ENCODE measurements at places on chromosomes 16 and 17.

DNA sequence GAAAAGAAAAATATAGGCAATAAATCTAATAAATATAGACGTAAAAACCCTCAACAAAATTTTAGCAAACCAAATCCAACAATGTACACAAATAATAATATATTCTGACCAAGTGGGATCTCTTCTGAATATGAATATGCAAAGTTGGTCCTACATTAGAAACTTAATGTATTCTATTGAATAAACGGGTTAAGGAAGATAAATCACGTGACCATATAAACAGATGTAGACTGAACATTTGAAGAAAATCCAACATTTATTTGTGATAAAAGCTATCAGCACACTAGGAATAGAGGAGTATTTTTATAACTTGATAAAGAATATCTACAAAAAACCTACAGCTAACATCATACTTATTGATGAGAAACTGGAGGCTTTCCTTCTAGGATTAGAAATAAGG lies 502.8 kb upstream of the KIF2B start:
- DNase-seq: no peak

GRCh38 chr17:82021107-82021899 lies 1.4 kb downstream of the CENPX start:
- peak; percentile 37 for DNase-seq

DNA sequence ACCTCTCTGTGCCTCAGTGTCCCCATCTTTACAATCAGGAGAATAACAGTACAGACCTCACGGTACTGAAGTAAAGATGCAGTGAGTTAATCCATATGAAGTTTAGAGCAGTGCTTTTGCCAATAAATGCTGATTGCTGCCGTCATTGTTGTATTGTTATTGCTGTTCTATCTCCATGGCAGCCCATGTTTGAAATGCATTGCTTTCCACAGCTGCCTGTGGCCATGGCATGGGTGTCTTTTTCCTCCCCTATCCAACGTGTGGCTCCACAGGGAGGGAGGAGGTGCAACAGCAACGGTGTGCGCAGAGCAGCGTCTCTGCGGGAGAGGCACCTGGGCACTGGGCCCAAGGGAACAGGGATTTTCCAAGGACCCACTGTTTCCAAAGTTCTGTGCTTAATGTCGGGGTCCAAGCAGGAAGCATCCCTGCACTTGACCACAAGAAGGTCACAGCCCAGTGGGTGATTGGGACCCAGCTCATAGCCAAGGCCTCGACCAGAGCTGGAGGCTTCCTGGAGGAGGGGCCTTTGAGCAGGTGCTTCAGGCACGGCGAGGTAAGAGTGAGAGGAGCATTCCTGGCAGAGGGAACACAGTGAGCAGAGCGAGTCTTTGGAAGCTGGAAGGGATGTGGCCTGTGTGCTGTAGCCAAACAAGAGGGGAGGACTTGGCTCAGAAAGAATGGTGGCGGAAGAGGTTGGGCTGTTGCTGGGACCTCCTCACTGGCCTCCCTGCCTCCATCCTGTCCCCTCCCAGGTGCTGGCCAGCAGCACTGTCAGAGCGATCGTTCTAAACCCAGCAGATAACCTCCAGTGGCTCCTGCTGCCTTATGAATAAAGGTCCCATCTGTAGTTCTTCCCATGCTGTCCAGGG lies 3.9 kb downstream of the RAI1 start:
- no peak for DNase-seq

DNA sequence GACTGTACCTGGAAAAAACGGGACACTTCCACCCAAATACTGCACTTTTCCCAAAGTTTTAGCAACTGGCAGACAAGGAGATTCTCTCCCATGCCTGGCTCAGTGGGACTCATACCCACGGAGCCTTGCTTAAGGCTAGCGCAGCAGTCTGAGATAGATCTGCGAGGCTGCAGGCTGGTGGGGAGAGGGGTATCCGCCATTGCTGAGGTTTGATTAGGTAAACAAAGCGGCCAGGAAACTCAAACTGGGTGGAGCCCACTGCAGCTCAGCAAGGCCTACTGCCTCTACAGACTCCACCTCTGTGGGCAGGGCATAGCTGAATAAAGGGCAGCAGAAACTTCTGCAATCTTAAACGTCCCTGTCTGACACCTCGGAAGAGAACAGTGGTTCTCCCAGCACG lies 44.8 kb downstream of the UTP18 start:
- DNase-seq: no peak

DNA sequence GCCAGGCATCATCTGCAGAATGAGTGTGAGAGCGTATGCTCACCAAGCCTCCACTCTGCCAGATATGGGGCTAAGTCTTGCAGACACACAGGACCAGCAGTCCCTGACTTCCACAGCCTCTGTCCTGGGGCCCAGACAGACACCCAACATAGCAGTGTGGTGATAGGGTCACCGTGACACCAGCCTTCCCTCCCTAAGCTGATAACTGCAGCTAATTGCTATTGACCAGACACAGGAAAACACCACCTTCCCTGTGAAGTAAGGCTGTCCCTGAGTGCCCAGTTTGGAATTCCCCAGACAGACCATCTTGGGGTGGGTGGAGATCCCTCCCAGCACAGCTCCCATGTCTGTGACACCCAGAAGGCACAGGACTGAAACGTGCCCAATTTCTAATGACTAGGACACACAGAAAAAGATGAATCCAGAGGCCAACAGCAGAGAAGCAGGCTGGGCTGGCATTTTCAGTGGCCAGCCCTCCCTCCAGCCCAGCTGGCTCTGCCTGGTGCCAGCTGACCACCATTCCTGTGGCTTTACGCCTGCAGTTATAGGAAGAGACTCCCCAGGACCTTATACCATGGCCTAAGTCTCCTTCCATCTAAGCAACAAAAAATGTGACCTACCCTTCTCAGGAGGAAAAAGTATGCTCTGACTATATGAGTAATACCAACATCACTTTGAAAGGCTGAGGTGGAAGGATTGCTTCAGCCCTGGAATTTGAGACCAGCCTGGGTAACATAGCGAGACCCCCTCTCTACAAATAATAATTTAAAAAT lies 30.3 kb downstream of the ATPAF2 start:
- no peak for DNase-seq

DNA sequence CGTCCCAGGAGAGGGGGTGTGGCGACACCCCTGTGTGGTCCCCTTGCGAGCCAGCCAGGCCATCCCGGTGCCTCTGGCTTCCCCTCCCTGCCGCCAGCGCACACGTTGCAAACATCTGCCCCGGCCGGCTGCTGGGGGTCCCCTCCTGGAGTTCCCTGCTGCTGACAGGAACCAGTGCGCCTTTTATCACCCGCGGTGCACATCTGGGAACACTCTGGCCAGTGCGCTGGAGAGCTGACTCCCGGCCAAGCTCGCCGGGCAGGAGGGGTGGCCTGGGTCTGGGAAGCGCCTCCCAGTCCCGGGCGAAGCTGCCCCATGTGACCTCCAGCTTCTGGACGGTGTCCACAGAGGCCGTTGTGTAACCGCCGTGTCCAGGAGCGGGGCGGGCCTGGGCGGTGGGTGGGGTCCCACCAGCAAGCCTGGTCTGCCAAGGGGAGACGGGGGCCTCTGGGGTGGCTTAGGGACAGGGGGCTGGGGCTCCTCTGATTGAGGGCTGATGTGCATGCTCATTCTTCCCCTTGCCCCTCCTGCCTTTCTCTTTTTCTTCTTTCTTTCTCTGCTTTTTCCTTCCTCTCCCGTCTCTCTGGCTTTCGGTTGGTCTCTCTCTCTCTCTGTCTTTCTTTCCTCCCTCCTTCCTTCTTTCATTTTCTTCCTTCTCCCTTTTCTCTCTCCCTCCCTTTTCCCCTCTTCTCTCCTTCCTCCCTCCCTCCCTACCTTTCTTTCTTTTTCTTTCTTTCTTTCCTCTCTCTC lies 25.2 kb upstream of the CIBAR2 start:
- DNase-seq: no peak

GRCh38 chr17:48322060-48322459 lies 108.0 kb downstream of the SKAP1 start:
- no peak for DNase-seq

DNA sequence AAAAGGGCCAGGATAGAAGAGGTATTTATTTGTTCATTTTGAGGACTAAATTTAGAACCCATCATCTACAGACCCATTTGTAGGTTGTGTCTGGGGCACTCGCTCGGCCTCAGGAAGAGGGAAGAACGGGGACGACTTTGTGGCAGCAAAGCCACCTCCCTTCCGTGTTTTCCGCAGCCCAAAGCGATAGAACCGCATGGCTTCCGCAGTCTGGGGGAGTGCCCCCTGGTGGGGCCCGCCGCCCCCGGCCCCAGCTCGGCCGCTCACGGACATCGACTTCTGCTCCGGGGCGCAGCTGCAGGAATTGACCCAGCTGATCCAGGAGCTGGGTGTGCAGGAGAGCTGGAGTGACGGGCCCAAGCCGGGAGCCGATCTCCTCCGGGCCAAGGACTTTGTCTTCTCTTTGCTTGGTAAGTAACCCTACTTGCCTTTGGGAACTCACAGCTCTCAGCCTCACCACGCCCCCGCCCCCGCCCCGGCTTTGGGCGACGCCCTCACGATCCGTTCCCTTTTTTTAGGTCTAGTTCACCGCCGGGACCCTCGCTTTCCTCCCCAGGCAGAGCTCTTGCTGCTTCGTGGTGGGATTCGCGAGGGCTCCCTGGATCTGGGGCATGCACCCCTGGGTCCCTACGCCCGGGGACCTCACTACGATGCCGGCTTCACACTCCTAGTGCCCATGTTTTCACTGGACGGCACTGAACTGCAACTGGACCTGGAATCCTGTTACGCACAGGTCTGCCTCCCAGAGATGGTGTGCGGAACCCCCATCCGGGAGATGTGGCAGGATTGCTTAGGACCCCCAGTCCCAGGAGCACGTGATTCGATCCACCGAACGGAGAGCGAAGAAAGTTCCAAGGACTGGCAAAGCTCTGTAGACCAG lies 681 bp downstream of the TMEM102 start:
- DNase-seq: peak; percentile 35

DNA sequence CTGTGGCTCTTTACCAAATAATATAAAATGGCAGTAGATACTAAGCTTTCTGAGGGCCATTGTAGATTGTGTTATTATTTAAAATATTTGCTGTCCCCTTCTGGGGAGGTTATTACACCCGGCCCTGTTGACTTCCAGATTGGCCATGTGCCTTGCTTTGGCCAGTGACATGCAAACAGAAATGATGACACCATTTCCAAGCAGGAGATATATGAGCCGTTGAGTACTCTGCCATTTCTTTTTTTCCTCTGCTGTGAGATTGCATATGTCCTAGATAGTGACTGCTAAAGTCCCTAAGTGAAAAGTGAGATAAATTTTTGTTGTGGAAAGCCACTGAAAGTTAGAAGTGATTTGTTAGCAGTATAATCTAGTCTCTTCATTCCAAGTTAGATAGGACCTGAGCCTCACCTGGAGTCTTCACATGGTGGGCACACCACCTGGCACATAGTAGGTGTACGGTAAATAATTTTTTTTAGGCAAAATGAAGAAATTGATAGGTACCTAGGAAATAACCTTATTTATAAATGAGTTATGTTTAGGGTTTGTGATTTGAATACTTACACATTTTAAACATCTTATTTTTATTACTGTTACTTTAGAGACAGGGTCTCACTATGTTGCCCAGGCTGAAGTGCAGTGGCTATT lies 204.0 kb upstream of the CACNG5 start:
- DNase-seq: no peak

- DNase-seq: no peak
Observed at GRCh38 chr17:17940441-17940911, 31.7 kb downstream of the TOM1L2 start.

DNA sequence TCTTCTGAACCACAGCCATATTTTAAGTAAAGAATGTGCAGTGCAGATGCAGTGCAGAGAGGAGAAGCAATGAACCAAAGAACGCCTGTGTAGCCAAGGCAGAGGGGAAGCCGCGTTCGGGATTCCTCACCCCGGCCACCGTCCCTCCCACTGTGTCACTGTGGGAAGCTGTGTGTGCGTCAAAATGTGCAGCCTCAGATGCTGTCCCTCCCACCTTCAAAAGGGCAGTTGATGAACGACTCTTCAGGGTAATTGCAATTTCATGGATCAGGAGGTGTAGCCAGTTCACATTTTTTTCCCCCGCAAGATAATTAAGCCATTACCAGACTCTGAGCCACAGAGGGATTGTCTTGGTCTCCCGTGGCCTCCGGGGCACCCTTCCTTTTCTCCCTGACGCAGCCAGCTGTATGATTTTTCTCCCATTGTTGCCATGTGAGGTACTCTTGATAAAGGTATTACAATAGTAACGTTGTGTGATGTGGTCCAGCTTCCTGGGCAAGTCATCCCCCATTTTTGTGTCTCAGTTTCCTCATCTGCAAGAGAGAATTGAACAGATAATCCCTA lies 190.0 kb downstream of the FOXL1 start:
- no peak for DNase-seq

DNA sequence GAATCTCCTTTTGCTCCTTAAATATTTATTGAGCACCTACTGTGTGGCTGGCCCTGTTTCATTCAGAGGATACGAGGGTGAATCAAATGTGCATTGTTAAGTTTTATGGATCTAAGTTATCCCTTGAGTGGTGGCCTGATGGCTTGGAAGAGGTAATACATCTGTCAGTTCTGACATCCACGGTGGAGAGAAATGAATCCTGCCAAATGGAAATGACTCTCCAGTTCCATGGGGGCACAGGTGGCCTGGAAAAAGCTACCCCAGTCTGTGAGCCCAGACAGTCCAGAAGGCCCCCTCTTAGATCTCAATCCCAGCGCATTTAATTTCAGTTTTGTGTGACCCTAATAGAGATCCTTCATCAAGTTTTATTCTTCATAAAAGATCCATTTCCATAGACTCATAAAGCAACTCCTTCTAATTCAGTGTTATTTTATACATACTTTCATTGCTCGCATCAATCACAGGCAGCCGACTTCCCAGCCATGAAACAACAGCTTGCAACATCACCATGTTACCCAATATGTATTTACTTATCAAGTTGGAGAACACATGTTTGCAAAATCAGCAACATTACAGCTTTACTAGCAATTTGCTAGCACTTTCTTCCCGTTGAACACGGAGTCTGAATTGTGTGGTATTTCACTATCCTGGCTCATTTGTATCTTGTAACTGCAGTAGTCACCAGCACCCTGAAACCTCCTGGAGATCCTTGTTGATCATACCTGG lies 334.8 kb upstream of the HSBP1 start:
- DNase-seq: no peak

GRCh38 chr16:14289692-14290340 lies 218.7 kb downstream of the MRTFB start:
- no peak for DNase-seq

DNA sequence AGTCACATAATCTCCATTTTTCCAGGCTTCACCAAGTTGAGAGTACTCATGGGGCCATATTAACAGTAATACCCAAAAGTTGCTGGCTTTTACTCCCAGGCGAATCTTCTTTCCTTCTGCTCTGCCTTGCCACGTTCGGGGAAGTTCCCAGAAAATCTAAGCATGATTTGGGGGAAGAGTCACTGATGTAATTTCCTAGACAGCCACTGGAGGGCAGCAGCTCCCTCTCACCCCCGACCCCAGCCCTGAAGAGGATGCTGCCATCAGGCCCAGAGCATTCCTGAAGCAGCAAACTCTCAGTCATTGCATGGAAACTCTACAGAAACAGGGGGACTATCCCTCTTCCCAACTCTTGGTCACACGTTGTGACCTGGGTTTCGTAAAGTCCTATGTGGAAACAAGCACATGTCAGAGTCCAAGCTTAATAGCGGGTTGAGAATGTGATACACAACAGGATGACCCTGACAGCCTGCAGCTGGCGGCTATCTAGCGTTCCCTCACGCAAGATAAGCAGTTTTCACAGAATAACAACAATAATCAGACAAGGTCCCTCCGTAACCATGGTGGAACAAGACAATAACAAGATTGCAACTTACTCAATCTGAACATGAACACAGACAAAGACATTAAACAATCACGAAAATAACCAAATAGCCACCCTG lies 43.8 kb upstream of the DHX40 start:
- peak; percentile 28 for DNase-seq

Data from stimulated activated CD4-positive, alpha-beta T cell treated with anti-CD3 and anti-CD28 coated beads, Interleukin-2, amount 100 ng/mL, for 4 hours (primary cell).